ENCODE measurements at places on chromosomes 1 and 21.

GRCh38 chr21:44286716-44287632, 1.3 kb downstream of the AIRE start:
- no peak for DNase-seq

- no peak for DNase-seq
These were observed 46.9 kb upstream of the ADARB1 start for GRCh38 chr21:45027241-45028196.

GRCh38 chr1:36889478-36890226, 144.7 kb downstream of the GRIK3 start:
- no peak for DNase-seq

DNA sequence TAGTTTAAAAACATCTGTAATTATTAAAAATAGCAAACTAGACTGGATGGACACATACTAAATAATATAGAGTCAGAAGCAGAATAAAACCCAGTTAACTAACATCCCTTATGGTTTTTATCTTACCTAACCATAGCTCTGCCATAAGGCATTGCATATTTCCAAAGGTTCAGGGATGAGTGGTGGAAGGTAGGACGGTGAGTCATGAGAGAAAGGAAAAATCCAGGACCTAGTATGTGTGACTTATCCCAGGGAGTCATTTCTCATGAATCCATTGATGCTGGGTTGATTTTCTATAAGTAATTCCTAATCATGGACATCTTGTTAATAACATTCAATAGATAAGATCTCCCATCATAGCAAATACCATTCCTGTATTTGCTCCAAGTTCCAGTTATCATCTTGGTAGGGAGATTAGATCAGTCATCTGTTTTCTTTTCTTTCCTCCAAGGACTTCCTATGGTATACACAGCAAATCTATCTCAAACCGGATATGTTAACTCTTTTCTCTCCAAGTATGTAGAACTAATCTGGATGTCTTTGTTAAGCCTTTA, 490.7 kb upstream of the B3GALT2 start:
- DNase-seq, result no peak

DNA sequence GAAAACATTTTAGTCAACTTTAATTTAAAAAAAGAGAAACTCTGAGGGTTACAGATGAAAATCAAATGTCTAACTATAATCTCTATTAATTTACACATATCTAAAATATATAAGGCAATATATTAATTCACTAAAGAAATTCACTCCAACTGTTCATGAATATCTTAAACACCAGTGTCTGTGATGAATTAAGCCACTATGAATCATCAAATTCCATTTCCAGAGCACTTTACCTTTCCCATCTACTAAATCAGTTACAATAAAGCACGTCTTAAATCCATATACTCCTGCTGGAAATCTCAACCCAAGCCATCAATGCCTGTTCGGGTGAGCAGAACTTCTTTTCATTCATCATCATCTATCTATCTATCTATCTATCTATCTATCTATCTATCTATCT, 4.3 kb downstream of the TAF5L start:
- no peak for DNase-seq

DNA sequence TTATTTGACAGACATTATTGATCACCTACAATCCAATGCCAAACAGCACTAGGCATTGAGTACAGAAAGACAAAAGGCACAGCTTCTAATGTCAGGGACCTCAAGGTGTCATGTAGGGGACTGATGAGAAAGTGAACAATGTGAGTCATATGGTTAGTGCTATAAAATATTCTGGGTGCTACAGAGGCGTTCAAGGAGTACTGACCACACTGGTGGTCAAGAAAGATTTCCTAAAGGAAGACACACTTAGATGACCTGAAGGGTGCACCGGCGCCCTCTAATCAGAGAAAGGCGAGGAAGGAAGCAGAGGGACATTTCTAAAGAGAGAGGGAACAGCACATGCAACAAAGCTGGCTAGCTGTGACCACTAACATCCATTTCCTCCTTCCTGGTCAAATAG, 64.9 kb upstream of the F3 start:
- DNase-seq, result no peak

DNA sequence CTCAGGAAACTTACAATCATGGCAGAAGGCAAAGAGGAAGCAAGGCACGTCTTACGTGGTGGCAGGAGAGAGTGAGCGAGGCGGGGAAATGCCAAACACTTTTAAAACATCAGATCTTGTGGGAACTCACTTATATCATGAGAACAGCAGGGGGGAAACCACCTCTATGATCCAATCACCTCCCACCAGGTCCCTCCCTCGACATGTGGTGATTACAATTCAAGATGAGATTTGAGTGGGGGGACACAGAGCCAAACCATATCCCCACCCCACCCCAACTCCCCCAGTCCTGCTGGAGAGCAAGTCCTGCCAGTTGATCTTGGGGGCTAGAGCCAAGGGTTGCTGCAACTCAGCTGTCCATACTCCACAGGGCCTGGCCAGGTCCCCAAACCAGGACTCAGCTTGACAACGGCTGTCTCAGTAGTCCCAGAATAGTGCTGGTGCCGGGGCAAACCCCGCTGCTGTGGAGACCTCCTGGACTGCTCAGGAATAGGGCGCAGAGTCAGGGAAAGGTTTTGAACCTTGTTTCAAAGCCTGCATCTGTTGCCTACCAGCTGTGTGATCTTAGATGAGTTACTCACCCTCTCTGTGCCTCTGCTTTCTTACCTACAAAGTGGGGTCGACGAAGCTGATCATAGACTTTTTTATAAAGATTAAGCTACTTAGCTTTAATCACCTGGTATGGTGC, 79.5 kb downstream of the STUM start:
- no peak for DNase-seq

- no peak for DNase-seq
These were observed 124.6 kb downstream of the KIF26B start for GRCh38 chr1:245279346-245279745.

DNA sequence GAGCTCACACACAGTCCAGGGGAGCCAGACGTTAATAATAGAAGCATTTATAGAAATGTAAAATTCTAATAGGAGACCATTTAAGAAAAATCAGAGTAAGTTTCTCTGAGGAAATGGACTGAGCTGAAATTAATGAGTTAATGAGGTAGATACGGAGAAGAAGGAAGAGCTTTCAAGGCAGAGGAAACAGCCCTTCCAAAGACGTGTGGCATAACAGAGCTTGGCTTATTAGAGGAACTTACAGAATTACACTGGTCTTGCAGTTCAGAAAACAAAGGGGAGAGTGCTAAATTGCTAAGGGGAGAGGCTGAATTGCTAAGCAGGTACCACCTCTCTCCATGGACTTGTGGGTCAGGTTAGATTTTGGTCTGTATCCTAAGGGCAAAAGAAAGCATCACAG, 8.2 kb upstream of the PIGK start:
- no peak for DNase-seq

- no peak for DNase-seq
These were observed 7.7 kb downstream of the SNX27 start for GRCh38 chr1:151619489-151620093.

DNA sequence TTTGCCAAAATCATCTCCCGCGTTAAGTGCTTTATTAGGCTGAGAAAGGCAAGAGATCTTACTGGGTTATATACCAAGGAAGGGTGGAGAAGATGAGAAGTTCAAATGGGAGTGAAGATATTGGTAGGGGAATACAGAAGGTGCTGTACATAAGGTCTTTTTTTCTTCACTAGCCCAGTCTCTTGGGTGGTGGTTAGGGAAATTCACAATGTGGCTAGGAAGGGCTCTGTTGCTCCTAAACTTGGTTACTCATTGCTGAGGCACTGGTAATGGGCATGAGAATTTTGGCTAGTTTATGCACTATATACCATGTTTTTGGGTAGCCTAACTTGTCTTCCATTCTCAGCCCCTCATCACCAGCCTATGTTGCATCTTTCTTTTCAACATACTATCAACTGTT, 50.6 kb downstream of the LHX4 start:
- DNase-seq, result no peak

GRCh38 chr1:115347282-115347681, 9.2 kb upstream of the NGF start:
- DNase-seq, result no peak

DNA sequence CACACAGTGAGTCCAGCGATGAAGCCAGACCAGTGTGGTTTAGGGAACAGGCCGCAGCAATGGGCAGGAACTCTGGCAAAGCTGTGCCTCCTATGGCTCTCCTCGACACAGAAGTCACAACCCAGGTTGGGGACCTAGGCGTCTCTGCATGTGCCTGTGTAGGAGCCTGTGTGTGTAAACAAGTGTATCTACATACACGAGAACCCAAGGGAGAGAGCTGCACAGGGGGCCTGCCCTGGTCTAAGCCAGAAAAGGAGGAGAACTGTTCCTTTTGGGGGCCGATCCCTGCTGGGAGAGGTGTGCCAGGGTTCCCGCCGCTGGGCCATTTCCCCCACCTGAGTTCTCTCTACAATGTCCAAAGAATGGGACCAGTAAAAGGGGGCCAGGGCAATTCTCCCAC, 56.0 kb downstream of the CD247 start:
- DNase-seq, result no peak

GRCh38 chr1:21069549-21069948, 107.1 kb downstream of the EIF4G3 start:
- no peak for DNase-seq

DNA sequence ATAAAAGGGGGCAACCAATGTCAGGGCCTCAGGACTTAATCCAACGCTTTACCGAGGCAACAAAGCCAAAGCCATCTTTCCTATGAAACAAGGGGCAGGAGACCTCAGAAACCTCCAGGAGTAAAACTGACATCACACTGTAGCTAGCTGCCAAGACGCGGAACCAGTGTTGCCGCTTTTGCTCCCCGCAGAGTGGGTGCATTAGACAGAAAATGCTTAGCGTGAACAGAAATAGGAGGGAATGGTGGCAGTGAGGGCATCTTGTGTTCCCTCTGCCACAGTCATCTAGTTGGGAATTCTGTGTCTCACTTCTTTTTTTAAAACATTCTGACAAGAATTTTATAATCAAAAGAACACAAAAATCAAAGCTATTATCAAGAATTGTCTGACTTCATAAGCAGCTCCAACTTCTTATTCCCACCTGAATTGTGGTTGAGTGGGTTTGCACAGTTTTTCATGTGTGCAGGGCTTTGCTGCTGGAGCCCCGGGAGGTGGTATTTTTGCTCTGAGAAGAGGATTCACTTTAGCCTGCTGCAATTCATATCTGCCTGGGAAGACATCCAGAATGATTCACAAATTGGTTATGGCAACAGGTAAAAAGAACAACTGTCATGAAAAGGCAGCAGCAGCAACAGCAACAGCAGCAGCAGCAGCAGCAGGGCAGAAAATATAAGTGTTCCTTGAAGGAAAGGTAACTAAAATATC, 82.2 kb upstream of the DIRAS3 start:
- no peak for DNase-seq

- DNase-seq, result no peak
These were observed 191.9 kb downstream of the PTPRU start for GRCh38 chr1:29428280-29428615.

DNA sequence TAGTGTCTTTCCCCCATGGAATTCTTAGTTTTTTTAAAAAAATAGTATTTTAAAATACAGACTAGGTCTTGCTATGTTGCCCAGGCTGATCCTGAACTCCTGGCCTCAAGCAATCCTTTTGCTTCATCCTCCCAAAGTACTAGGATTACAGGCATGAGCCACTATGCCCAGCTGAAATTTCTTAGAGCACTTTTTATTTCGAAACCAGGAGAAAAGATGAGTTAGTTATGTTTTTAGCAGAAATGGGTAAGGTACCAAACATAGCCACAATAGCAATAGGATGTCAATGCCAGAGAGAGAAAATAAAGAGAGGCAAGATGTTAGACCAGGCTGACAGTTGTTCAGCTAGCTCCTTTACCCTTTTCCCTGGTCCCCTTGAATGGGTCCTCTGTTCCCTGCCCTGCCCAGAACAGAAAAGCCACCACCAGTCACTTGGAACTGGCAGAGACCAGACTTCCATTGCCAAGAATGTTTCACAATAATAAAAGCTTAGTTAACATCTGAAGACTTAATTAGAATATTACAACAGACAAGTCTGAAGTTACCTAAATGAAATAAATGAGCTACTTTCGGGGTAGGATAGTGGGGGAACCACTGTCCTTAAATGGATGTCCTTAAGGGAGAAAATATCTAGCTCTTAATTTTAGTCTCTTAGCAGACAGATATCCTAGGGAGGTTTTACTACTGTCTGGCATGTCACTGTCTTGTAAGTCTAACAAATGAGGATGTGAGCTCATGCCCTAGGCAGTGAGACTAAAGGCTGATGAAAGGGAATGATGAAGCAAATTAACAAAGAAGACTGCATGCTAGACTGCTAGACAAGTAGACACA, 54.3 kb downstream of the ABL2 start:
- no peak for DNase-seq

GRCh38 chr1:223741861-223742260, 29.5 kb downstream of the CAPN2 start:
- no peak for DNase-seq

GRCh38 chr1:183735069-183735860, 69.7 kb upstream of the RGL1 start:
- no peak for DNase-seq

DNA sequence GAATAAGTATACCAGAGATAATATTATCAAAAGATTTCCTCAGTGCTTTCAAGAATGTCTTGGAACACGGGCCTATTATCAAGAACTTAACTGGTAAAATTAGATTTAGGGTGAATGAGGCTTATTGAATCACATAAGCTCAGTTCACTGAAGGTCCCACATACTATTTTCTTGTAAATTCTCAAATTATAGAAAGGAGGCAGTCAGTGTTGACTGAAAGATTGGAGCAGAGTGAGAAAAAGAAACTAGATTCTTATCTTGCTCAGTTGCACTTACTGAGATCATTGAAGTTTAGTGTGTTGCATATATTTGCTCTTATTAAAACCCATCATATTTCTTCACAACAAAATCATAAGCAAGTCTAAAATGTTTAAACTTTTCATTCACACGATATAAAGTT, 3.9 kb upstream of the RGS1 start:
- DNase-seq, result no peak

GRCh38 chr1:3653286-3653618, 936 bp downstream of the TP73 start:
- no peak for DNase-seq

GRCh38 chr1:212070720-212071302, 35.3 kb downstream of the DTL start:
- no peak for DNase-seq

GRCh38 chr1:37811027-37811655, 3.1 kb upstream of the YRDC start:
- no peak for DNase-seq

GRCh38 chr21:27246741-27247140, 279.9 kb upstream of the ADAMTS5 start:
- DNase-seq, result no peak

DNA sequence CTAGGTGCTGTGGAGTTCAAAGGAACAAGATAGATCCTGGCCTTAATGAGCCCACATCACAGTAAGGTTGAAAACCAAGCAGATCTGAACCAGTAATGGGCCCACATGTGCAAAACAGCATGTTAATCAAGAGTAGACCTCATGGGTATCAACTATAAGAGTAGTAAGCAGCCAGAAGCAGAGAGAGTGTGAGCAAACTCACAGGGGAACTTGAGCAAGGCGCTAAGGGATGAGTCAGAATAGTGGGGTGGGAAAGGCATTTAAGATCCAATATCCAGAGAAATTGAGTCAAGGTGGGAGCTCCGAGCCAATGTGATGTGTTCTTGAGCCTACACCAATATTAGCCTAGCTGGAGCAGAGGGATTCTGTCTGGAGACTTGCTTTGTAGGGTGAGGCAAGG, 52.4 kb upstream of the GJA5 start:
- DNase-seq, result no peak

GRCh38 chr1:99619583-99619982, 26.3 kb upstream of the PALMD start:
- no peak for DNase-seq

All from stimulated activated CD4-positive, alpha-beta T cell treated with anti-CD3 and anti-CD28 coated beads, Interleukin-15, amount 100 ng/mL, for 48 hours (primary cell).